Natural killer cell treated with Interleukin-12 subunit alpha and Interleukin-12 subunit beta and Interleukin-15 and Interleukin-18, amount 100 ng/mL, for 72 hours (primary cell): ENCODE measurements at places on chromosomes 1 and 21. TPM values are rescaled to one million over a fixed set of nuclear protein-coding genes. Genes with fewer than 3 reads are reported as not detected.

DNA sequence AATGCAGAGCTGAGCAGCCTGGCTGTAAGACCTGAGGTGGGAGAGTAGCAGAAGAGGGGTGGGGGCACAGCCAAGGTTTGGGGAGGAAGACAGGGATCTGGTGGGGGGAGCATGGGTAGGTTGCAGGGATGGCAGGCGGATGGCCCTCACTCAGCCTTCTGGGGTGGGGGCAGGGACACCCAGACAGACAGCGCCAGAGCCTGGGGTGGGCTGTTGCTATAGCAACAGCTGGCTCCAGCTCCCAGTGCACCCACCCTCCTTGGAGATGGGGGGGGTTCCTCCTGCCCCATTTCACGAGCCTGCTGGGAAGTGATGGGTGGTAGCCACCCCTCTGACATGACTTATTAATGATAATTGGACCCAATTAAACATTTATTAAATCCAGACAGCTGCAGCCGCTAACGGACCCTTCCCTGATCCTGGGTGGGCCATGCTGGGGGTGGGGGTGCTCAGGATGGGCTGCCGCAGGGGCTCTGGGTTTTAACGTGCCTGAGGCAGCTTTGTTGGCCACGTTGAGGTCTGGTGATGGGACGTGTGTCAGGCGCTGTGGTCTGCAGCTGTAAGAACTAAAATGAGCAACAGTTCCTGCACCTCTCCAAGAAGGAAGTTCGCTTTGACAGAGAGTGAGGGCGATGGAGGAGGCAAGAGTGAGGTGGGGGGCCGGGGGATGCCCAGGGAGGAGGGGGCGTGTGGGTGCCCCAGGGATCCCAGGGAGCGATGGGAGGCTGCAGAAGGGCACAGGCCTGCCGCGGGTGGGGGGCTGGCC lies 19.4 kb downstream of the AGRN start:
- DNase-seq = no peak

DNA sequence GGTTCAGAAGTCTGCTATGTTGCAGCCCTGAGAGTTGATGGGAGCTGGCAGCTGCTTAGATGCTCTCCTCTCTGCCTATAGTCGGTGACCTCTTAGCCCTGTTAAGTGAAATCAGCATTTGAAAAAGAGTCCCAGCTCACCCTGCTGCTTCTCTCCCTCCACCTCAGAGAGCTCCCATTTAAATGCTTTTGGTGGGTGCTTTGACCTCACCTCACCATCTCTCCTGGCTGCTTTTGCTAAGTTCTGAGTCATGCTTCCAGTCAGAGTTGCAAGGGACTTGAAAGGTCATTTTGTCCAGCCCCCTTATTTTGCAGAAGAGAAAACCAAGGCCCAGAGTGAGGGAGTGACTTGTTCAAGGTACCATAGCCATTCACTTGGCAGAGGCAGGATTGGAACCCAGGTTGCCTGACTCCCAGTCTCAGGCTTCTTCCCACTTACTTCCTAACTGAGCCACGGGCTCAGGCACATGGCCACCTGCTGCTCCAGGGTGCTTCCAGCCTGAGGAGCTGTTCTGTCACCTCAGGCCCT lies 3.3 kb downstream of the MAPKAPK2 start:
- no peak for DNase-seq

- DNase-seq = no peak
These were observed 787 bp upstream of the GIPC2 start for GRCh38 chr1:78044796-78045562.

- DNase-seq = no peak
These were observed 370.6 kb upstream of the PROX1 start for GRCh38 chr1:213617133-213617532.

DNA sequence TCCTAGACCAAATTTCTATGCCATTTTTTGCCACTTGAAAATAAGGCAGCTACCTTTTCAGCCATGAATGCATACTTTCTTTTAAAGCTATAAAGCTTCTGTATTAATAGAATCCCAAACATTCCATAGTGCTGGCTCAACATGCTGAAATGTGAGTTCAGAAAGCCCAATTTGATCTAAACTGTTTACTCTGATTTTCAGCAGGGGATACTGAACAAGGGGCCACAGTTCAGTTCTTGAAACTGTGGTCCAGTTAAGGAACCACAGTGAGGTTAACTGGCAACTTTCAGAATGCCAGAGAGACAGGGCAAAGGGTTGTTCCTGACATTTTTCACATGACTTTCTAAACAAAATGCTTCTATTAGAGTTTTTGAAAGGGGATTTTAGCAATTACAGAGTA lies 85.7 kb upstream of the COL11A1 start:
- DNase-seq = no peak

GRCh38 chr1:245092638-245092976 lies 62.2 kb upstream of the KIF26B start:
- no peak for DNase-seq

- DNase-seq = peak; percentile 98
These were observed at the start of gene CPT2 for GRCh38 chr1:53196485-53197290. TSS of gene CPT2 (plus strand) at chr1:53196824. CDS start at chr1:53196944, 120 bp downstream.

DNA sequence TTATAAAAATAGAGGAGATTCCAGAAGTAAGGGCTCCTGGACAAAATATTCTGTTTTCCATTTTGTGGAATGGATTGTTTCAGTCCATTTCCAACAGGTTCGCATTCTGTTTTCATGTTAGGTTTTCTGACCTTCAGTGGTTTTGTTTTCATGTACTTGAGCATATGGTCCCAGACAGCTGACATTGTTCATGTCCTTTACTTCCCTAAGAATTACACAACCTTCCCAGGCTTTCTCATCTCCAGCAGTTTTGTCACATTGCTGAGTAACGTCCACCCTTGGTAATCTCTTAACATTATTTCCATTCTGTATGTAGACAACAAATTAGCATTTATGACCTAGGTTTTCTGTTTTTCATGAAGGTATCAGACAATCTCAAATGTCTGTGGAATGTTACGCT lies 21.0 kb upstream of the ERRFI1 start:
- DNase-seq = no peak

DNA sequence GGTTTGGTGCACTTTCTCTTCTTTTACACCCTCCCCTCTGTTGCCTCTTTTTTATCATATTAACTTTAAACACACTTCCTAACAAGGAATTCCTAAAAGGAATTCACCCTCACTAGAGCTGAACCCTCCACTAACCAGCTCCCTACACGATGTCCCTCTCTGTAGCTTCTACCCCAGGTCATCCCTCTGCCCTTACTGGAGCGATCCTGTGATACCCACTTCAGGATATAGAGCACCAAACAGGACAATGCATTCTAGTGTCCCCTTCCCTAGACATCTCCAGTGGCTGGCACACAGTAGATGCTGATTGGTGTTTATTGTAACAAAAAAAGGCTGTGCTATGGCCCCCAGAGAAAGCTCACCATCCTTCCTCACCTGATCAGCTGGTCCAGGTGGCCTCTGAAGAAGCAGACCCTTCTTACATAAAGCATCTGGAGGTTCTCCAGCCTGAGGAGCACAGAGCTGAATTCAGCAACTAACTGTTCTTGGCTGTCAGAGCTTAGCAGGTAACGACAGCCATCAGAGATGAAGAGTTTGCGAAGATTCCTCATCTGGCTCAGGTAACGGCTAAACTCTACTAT lies 1.4 kb downstream of the PRAMEF18 start:
- DNase-seq = peak; percentile 58

DNA sequence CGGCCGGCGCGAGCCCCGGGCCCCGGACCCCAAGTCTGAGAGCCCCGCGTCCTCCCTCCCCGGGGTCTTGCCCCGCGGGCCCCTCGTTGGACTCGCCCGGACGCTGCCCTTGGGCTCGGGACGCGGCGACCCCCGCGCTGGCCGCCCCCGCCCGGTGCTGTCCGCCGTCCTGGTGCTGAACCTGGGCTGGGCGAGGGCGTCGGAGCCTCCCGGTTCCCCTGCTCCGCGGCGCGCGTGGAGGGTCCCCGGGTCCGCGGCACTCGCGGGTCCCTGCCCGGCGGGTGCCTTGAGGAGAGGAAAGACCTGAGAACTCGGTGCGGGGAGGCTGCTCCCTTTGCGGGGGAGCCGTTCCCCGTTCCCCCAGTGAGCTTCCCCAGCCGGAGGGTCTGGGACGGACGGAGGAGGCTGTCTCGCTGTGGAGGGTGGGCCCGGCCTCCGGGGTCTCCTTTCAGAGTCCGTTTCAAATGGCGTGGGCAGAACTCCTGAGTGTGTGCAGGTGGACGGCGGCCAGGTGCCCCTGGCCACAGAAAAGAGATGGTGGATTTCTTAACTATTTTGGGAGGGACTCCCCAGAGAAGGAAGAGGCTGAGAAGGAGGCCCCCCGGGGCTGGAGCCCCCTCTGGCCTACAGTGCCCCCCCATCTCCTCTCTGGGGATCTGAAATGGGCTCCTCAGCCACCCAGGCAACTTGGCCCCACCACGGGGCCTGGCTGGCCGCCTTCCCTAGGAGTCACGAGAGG lies 595 bp downstream of the GABRD start:
- DNase-seq = no peak

DNA sequence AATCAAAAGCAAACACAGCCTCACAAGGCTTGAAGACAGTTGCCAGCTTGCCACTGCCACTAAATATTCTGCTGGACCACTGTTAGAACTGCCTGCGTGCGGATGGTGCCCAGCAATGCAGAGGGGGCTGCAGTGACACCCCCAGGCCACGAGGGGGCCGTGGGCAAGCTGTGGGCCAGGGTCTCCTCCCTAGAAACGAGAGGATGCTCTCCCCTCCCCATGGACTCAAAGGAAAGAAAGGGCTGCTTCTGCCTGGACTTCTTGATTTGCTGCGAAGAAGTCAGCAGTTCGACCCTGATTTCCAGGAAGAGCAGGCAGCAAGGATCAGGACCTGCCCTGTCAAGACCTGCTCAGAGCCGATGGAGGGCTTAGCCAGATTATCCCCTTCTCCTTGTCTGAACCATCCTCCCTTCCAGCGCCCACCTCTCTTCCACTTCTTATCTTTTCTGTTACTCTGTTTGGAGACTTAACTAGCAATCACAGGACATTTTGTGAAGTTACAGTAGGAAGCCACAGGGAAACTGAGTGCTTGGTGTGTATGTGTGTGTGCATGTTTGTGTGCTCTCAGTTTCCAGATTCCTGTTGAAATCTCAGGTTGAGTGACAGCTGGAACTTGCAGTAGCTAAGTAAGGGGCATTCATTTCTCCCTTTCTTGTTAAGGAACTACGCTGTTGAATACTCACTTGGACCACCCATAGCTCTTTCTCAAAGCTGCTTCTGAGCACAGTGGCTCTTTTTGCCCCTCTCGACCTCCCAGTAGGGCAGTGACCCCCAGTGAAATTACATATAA lies 2.7 kb downstream of the MAN1C1 start:
- no peak for DNase-seq

- DNase-seq = no peak
These were observed 22.3 kb upstream of the KCNAB2 start for GRCh38 chr1:6023346-6023745.

- DNase-seq = no peak
These were observed 11.1 kb downstream of the ADGRL2 start for GRCh38 chr1:81811757-81812371.

DNA sequence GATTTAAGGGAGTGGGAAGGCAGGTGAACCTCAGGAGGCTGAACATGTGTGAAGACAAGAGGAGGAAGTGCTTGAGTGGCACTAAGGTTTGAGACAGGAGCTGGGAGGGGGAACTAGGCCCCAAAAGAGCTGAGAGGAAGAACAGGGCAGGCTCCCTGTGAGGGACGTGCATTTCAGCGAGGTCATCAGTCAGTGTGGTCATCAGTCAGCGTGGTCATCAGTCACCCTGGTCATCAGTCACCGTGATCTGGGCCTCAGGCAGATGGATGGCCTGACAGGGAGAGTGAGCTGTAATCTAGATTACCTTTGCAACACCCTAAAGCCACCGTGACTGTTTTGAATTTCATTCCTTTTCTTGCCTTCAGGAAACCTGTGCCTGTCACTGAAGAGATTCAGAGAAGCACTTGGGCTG lies 29.1 kb downstream of the VTCN1 start:
- DNase-seq = no peak

DNA sequence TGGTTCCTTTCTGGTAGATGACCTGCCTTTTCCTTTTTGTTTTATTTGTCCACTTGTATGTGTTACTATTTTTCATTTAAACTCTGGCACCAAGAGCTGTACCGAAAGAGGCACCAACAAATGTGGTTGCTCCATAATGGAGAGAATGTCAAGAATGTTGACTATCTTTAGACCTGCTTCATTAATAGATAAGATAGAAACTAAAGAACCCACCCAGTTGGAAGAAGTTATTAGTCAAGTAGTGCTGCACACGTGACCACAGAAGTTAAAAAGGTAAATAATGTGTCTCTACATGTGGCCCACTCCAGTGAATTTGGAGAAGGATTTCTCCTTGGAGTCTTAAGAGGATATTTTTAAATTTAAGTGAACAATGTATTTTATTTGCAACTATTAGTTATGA lies 9.3 kb downstream of the ATP1A1 start:
- DNase-seq = no peak

- DNase-seq = no peak
These were observed 356.3 kb upstream of the DPYD start for GRCh38 chr1:98277118-98277517.

- DNase-seq = no peak
These were observed 31.2 kb upstream of the PALMD start for GRCh38 chr1:99614728-99615127.

DNA sequence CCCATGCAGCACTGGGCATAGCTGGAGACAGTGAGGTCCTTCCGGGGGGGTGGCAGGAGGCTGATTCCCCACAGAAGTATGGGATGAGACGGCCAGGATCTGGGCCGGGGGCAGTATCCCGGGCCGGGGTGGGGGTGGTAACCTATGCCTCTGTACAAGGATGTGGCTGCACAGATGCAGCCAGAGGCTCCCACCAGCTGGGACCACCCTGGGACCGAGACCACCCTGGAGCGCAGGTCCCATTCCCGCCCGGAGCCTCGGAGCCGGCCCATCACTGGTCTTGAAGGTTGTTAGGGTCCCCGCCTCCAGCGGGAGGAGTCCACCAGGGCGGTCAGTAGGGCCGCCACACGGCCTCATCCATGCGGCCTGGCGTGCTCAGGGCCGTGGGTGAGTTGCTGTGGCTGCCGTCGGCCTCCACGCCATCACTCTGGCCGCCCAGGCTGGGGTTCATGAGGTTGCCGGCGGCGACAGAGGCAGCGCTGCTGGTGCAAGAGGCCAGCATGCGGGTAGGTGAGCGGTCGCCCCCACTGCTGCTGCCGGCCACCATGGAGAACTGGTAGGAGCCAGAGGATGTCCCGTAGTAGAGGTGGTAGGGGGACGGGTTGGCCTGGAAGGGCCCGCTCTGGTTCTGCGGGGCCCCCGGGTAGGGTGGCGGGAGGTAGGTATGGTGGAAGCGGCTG lies 28.1 kb downstream of the RUNX3 start:
- DNase-seq = no peak

DNA sequence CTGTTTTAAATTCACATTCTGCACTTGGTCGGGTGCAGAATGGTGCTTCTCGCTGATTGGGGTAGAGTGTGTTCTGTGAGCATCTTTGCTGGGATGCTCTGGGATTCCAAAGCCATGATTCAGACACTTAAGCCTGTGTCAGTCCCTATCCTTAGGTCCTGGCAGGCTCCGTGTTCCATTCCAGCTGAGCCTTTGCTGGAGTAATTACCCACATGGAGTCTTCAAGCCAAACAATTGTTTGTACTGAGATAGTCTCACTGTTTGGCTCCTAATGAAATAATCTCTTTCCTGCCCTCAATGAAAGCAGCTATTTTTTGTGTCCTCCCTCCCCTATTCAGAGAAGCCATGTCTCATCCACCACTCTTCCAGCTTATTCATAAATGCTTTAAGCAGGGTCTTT lies 18.7 kb downstream of the SMAP2 start:
- DNase-seq = no peak

Gene AIRE
- not detected for total RNA-seq

Gene FOXE3
- total RNA-seq = not detected

Gene CYP4A11
- not detected for total RNA-seq

Gene KIRREL1
- not detected for total RNA-seq

Gene FLG2
- not detected for total RNA-seq

Gene GPR37L1
- not detected for total RNA-seq

Gene NUDT4B
- total RNA-seq = 2.4 TPM

Gene RNU1-2
- total RNA-seq = 1,591 TPM

Gene KLF17
- total RNA-seq = not detected
